ENCODE measurements at places on chromosomes 2 and 18.

DNA sequence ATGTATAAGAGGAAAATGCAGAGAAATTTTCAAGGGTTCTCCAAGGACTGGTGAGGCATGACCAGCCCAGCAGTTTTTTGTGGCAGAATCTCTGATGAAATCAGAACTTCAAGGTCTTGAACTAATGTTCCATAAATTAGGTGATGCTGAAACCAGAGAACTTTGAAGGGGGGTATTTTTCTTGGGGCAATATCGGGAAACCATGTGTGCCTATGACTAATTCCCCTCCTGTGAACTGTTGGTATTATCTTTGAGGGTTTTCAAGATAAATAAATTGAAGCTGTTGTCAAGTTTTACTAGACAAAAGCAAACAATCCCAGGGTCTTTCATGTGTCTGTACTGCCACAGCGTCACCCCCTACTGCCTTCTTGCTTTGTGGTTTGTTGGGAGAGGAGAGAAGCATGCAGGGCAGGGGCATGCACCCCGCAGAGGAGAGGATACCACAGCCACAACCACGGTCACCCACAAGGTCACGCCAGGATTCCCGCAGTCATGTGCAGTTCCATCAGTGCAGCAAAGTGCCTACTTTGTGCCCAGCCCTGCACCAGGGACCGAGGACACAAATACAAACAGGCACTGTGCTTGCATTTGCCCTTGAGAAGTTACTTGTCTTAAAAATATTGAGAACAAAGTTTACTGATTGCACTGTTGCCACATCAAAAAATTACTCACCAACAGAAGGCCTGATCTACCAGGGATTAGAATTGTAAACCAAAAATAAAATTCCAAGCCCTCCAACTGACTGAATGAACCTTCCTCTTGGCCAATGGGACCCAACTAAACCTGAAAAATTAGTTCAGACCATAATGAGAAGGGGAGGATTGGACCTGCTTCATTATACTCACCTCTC lies 413.3 kb upstream of the TRIB2 start:
- no peak for DNase-seq

DNA sequence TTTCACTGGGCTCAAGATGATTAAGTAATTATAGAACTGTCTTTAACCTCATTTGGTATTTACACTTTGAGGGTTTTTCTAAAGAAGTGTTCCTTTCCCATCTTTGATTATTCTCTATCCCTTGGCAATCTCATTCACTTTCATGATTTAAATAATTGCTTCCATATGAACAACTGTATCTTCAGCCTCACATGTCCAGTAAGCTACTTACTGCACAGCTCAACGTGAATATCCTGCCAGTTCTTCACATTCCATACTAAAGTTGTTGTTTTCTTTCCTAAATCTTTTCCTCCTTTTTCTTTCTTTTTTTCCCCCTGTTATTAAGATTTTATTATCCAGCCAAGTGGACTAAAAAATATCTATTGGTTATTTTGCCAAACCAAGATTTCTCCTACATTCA lies 37.7 kb downstream of the ZC3H15 start:
- DNase-seq = no peak

DNA sequence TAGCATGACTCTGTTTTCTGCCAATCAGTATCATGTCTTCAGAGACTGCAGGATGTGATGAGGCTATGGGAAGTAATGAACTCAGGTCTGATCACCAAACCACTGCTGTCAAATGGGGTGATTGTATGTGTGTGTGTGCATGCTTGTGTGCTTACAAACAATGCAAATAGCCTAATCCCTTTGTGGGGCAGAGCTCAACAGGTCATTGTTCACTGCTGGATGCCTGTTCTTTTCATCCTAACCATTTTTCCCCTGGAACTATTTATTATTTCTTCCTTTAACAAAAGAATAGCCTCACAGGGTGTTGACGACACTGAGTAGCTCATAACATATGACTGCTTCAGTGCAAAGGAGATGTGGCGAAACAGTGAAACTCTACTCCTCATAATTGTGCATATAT lies 55.9 kb downstream of the NXPH2 start:
- DNase-seq = no peak

DNA sequence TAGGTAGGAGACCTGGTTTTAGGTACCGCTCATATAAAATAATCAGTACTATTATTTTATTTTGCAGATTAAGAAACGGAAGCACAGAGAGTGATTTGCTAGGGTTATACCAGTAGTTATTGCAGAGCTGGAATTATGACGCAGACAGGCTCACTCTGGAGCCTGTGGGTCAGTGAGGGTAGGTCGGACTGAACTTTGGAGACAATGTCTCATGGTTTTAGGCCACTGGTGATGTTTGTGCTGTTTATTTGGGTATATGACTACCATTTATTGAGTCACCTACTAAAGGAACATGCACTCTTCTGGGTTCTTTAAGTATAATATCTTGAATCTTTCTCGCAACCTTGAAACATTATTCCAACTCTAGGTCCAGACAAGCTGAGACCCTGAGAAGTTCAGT lies 33.5 kb upstream of the IL1R1 start:
- DNase-seq = no peak

- no peak for DNase-seq
Observed at GRCh38 chr2:163570391-163570790, 165.4 kb downstream of the FIGN start.

- no peak for DNase-seq
Observed at GRCh38 chr2:114274957-114275356, 167.5 kb upstream of the DPP10 start.

GRCh38 chr2:190405070-190405469 lies 3.1 kb upstream of the MFSD6 start:
- DNase-seq = no peak

DNA sequence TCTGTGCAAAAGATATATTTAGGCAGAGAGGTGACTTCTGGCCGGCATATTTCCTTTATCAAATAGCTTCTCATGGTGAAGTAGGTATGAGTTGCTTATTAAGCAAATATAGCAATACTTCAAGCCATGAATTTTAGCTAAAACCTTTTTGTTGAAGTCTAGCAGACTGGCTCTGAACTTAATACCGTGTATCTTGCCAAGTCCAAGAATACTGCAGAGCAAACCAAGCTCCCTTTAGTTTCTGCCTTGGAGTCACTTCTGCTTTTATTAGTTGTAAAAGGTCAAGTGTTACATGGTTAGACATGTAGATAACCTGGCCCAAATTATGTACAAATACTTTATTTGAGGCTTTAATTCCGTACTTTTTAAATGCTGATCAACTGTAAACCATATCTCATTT lies 627.6 kb upstream of the PKDCC start:
- no peak for DNase-seq

DNA sequence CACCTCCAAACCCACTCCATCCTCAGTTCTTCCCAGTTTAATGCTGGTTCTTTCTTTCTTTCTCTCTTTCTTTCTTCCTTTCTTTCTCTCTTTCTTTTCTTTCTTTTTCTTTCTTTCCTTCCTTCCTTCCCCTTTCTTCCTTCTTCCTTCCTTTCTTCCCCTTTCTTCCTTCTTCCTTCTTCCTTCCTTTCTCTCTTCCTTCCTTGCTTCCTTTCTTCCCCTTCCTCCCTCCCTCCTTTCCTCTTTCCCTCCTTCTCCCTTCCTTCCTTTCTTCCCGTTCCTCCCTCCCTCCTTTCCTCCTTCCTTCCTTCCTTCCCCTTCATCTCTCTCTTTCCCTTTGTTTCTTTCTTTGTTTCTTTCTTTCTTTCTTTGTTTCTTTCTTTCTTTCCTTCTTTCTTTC lies 50.9 kb downstream of the PDCL3 start:
- no peak for DNase-seq

DNA sequence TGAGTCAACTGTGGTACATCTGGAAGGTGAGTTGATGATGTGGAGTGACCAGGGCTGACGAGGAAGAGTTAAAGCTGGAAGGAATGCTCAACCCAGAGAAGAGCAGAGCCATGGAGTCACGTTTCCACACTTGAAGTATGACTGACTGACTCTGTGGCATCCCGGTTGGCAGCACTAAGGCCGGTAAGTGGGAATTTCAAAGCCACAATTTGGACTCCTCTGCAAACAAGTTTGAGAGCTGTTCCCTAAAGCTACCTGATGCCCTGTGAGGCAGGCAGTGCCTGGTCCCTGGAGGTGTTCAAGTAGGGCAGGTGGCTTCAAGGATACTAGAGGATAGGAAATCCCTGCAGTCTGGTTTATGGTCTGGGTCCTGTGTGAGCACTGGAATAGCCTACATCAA lies 69.3 kb upstream of the ITGB6 start:
- peak; percentile 15 for DNase-seq

All from testis (tissue), 5 donors.